Spleen (tissue), 13 donors: ENCODE measurements at places on chromosomes 3 and 15. TPM values are rescaled to one million over a fixed set of nuclear protein-coding genes. Genes with fewer than 3 reads are reported as not detected.

DNA sequence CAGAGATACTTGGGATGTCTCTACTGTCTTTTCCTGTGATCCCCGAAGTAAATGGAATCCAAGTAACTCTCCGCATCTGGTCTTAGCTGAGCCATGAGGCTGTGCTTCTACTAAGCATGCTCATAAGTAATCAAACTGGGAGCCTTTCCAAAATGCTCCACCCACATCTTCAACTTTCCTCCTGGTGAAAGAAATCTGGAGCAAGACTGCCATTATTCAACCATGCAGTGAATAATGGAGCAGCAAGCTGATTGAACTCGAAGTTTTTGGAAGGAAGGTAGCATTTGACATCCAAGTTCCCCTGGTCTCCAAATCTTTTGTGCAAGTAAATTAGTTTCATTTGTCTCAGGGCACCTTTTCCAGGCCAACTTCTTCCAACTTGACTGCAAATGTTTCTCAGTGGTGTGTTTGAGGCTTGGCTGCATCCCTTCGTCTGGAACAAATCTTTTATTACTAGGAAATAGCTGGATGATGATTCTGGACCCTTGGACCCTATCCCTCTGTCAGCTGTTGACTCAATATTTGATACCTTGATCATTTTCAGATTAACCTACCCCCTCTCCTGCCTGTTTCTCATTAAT, 19.4 kb downstream of the GXYLT2 start:
- DNase-seq, result no peak

GRCh38 chr3:17724948-17725347, 17.5 kb downstream of the TBC1D5 start:
- no peak for DNase-seq

DNA sequence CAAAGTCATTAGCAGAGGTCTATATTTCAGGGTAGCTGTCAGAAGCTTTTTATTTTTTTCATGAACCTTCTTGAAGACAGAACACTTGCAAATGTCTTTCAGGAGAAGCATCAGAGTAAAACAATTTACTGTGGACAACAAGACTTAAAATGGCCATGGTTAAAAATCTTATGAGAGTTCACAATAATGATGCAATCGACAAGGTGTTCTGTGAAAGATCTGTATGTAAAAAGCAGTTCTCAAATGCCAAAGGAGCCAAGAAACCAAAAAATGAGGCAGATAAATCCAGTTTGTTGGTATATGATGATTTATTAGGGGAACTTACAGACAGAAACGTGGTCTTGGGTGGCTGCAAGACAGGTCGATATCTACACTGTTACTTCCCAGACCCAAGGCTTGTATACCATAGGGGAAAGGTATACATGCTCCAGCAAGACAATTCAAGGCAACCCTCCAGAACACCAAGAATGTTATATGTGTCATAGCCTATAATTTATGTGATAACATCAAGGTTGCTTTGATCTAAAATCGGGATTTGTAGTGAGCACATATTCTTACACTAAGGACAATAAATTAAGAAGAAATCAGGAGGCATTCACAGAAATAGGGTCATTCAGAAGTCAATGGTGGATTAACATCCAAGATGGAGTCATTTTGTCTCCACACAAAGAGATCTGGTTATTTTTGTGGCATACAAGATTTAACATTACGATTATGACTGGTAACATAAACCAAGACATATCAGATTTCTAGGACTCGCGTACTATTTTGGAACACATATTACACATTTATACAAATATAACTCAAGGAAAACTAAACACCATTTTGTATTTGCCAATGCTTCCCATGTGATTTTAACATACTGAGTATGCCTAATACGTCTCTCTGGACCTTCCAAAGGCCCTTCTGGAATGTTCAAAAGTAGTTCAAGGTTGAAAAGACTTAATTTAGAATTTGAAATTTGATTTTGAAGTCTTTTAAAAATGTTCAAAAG, 316.4 kb downstream of the THSD4 start:
- no peak for DNase-seq

- no peak for DNase-seq
Observed at GRCh38 chr3:114155370-114155821, 23.5 kb downstream of the DRD3 start.

DNA sequence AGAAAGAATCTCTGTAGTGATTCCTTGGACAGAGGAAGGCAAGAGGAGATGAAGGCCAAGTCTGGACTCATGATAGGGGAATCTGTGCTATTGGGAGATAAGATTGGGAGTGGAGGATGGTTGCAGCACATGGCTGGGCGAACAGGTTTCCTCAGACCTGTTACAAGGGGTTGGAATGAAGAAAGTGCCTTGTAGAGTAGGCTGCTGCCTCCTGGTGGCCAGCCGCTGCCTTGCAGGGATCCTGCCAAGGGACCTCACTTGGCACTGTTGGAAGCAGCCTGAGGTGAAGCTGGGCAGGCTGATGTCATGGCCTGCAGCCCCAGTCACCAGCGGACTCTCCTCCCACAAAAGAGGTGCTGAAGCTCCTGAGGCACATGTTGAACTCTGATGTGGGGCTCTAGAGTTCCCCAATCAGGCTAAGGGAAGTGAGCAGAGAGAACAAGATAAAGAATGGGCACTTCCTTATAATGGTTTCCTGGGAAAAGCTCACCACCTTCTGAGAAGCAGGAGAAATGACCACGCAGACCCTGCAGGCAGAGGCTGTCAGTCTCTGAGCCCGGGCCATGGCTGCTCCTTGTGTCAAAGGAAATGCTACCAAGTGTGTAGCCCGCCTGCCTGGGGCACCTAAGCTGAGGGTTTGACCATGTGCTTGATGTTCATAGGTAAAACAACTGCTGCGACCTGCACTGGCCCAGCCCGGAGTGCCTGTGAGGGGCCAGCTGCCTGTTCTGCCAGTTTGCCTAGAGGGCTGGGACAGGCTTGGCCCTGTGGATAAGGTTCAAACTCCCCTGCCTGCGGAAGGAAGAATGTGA, 1.6 kb upstream of the TEX264 start:
- peak; percentile 94 for DNase-seq

GRCh38 chr3:152835601-152836102, 721 bp downstream of the P2RY1 start:
- peak; percentile 76 for DNase-seq

- no peak for DNase-seq
Observed at GRCh38 chr3:186915806-186916796, 14.2 kb upstream of the ST6GAL1 start.

GRCh38 chr15:55942332-55942731, 51.1 kb downstream of the NEDD4 start:
- no peak for DNase-seq

- no peak for DNase-seq
Observed at GRCh38 chr15:39247574-39247973, 333.3 kb upstream of the THBS1 start.

DNA sequence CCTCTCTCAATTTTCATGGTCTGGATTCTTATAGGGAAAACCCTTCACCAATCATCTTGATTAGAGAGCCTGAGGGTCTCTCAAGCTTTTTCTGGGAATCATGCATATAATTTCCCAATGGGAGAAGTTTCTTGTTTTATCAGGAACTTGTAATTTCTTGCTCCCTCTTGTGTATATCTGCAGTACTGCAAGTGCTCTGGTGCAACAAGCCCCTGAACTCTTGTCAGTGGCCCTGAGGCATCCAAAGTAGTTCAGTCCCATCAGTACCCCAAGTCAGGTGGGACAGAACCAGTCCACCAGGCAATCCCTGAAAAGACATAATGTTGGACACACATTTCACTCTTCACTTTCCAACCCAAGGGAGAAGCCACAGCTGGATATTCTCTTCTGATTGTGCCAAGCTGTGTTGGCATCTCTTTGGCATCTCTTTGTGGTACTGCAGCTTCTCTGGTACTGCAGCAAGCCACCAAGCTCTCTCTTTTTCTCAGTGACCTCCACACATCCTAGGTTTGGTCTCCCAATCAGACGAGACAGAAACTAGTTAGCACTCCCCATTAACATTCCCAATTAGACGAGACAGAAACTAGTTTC, 214.5 kb downstream of the ZIC4 start:
- no peak for DNase-seq

GRCh38 chr3:168197162-168197561, 101.4 kb upstream of the GOLIM4 start:
- no peak for DNase-seq

- no peak for DNase-seq
Observed at GRCh38 chr15:25415217-25415616, 23.6 kb downstream of the UBE3A start.

DNA sequence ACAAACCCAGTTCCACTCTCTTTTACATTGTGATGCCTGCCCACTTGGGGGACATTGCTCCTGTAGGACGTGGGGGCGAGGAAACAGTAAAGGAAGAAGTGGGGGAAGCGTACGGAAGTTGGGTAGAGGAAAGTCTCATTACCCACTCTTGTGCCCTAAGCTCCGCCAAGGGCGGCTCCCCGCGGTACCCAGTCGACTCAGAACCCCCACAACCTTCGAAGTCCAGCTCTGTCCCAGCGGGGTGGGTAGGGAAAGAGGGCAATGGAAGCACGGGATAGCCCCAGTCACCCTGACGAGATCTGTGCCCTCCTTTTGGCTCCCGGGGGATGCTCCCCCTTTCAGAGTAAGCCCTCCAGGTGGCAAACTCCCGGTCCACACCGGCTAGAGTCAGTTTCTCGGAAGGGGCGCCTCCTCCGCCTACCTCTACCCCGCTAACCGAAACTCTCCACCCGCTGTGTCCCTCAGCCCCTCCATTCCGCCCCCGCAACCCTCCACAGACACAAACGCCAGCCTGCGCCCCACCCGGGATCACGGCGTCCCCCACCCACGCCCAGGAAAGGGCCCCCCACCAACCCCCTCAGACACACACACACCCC, 527 bp downstream of the CSNK1G1 start:
- DNase-seq, result no peak

DNA sequence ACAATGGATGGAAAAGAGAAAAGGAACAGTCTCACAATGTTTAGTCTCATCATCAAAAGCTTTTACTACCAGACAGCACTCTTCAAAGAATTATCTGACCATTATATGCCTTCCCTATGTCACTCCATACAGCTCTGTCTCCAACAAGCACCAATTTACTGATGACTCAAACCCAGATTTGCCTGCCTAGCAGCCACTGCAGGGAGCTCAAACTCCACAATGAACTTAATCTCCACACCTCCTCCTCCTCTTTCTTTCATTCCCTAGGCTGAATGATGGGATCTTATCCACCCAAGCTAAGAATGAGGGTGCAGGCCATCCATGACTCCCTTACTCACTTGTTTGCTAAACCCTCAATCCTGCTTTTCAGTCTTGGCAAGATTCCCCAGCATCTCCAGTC, 45.5 kb downstream of the NBEAL2 start:
- DNase-seq, result no peak

GRCh38 chr3:60085649-60086048, 1035.8 kb upstream of the CFAP20DC start:
- DNase-seq, result no peak

GRCh38 chr3:127408022-127408683, 120.3 kb upstream of the PRR20G start:
- DNase-seq, result peak; percentile 63

DNA sequence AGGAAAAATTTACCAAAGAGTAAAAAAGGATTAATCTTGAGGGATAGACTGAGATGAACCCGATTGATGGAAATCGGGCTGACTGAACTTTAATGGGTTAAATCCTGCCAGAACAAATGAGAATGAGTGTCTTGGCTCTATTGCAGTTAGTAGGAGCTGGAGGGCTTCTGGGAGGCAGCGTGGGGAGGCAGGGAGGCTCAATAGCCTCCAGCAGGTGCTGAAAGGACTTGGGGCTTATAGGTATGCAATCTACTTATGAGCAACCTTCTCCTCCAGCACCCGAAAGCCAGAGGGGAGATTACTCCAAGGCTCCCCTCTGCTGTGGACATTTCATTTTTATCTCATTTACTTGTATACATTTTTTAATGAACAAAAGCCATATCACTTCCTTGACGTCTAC, 1.0 kb upstream of the CRYBG3 start:
- DNase-seq, result no peak

DNA sequence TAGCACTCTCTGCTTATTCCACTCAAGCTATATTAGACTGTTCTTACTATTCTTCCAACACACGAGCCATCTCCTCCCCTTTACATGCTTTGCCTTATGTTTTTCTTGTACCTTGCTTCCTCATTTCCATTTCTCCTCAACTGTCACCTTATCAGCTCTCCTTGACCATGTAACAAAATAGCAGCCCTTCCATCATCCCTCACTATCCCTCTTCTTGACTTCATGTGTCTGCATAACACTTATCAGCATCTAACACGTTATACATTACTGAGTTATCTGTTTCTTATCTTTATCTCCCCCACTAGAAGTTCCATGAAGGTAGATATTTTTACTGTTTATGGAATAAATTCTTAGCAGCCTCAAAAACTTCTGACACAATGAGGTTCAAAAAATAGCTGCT, 45.3 kb downstream of the TRPM7 start:
- DNase-seq, result no peak

GRCh38 chr15:69143756-69144436, 16.5 kb upstream of the GLCE start:
- DNase-seq, result no peak

- DNase-seq, result no peak
Observed at GRCh38 chr15:67701669-67702068, 123.6 kb upstream of the SKOR1 start.

GRCh38 chr15:50712018-50712417, 25.4 kb upstream of the TRPM7 start:
- no peak for DNase-seq

DNA sequence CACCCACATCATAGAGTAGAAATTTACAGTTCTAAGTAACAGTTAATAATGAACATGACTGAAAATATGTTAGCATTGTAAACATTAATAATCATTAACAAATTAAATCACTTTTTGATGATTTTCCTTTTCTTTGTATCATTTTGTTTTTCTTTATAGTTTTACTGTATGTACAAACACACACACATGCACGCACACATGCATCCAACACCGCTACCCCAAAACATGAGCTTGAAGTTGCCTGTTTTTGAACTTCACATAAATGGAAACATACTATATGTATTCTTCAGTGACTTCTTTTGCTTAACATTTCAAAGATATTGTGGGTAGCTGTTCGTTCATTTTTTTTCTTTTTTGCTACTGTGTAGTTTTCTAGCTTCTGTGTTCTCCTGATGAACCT, 123.9 kb downstream of the FNDC3B start:
- no peak for DNase-seq

GRCh38 chr3:194273743-194274310, 77.3 kb downstream of the CPN2 start:
- DNase-seq, result no peak

GRCh38 chr15:45378149-45378912, at the start of gene GATM:
TSS of gene GATM (minus strand) at chr15:45378544. CDS start at chr15:45378453, 91 bp downstream.
- DNase-seq, result peak; percentile 92

- no peak for DNase-seq
Observed at GRCh38 chr3:108183181-108183580, 39.0 kb downstream of the IFT57 start.

- DNase-seq, result no peak
Observed at GRCh38 chr3:108130701-108131474, 40.1 kb upstream of the CD47 start.

- no peak for DNase-seq
Observed at GRCh38 chr3:108122276-108122675, 31.4 kb upstream of the CD47 start.

GRCh38 chr3:2823437-2824211, 286.6 kb downstream of the IL5RA start:
- DNase-seq, result no peak

VWA5B2 gene
- 0.02 TPM for polyA plus RNA-seq

ABI3BP gene
- 4.2 TPM for polyA plus RNA-seq

NR1I2 gene
- polyA plus RNA-seq, result 0.26 TPM

DZIP3 gene
- polyA plus RNA-seq, result 5.2 TPM

UPK1B gene
- not detected for polyA plus RNA-seq

CYP19A1 gene
- 0.13 TPM for polyA plus RNA-seq

DCUN1D1 gene
- polyA plus RNA-seq, result 5.4 TPM

ROPN1 gene
- not detected for polyA plus RNA-seq

GPR27 gene
- polyA plus RNA-seq, result 1.6 TPM

AADAC gene
- not detected for polyA plus RNA-seq

ZBTB20 gene
- 2.6 TPM for polyA plus RNA-seq

KLHL40 gene
- 0.17 TPM for polyA plus RNA-seq
